ENCODE measurements at places on chromosomes 6 and 20.

- no peak for DNase-seq
These were observed 114.1 kb downstream of the ERMARD start for GRCh38 chr6:169865346-169866139.

DNA sequence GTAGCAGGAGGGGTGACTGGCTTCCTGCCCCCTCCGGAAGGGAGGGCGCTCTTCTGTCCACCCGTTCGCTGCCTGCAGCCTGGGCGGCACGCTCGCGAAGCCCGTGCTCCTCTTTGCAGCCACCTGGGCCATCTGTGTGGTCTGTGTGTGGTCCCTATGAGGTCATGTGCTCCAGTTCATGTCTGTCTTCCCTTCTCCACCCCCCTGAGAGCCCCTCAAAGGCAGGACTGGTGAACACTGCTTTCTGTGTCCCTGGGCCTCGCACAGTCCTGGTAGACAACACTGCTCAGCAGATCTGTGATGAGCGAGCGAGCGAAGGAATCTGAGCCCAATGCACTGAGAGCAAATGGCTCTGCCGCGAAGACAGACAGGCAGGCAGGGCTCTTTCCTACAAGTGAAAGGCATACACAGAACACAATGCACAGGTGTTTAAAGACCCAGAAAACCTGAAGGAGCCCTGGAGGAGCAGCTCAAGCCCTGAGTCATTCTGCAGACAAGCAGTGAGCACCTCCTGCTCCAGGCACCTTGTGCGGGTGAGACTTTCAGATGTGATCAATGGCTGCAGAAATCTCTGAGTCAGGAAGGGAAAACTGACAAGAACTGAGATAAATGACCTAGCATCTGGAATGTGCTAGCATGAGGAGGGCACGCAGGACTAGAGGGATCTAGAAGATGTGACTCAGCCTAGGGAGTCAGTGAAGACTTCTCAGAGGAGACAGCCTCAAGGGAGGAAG lies 27.1 kb downstream of the PPP1R3G start:
- no peak for DNase-seq

- DNase-seq = no peak
These were observed 28.7 kb downstream of the PERP start for GRCh38 chr6:138078491-138078890.

DNA sequence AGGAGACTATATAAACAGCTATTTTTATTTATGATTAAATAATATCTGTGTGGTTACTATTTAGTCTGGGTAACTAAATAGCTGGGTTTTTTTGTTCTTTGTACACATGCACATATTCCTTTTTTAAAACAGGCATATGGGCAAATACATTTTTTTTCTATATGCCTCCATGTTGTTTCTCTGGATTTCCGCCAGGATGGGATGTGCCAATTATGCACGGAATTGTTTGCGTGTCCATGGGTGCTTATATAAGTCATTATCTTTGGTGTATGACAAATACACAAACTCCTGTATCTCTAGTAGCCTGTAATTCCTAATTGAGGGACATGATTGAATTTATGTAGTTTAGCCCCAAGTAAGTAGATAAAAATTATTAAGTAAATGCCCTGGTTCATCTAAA lies 226.9 kb downstream of the BCKDHB start:
- peak; percentile 16 for DNase-seq

DNA sequence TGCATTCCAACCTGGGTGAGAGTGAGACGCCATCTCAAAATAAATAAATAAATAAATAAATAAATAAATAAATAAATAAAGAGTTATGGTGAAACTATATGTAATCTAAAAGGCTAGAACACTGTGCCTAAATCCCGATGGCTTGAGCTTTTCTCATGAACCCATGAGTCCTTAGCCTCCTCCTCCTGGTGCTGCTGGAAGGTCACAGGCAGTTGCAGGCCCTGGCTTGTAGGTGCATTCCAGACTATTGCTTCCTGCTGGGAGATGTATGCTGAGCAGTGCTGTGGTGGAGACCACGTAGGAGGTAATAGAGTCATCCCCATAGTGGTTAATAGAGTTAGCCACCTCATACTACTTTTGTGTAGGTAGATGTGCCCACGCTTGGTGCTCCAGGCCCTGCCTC lies 12.5 kb downstream of the PTK7 start:
- no peak for DNase-seq

DNA sequence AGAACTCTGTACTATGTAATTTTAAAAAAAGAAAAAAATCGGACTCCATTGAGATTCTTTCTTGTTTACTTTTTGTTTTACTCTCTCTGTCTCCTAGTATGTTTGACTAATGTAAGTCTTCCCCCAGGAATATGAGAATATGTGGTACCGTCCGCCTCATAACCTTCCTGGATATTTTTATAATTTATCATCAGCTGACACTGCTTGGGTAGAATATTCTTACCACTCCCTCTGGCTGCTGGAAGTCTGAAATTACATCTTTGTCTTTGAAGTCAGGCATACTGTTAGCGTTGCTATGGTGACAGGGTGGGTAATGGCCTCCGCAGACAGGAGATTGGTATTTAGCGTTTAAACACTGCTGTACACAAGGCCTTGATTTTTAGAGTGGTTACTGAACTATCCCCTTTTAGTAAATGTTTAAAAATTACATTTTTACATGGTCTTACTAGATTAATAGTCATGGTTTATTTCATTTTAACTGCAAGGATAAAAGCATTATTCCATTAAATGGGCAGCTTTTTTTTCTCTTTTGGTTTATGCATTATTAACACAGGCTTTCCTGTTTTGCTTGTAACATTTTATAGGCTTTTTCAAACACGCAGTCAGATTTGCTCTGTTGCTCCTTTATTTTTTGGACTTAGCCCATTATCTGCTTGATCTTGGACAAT lies 176.4 kb downstream of the ARID1B start:
- DNase-seq = peak; percentile 47

GRCh38 chr20:38897267-38897666 lies 28.9 kb upstream of the FAM83D start:
- DNase-seq = no peak

DNA sequence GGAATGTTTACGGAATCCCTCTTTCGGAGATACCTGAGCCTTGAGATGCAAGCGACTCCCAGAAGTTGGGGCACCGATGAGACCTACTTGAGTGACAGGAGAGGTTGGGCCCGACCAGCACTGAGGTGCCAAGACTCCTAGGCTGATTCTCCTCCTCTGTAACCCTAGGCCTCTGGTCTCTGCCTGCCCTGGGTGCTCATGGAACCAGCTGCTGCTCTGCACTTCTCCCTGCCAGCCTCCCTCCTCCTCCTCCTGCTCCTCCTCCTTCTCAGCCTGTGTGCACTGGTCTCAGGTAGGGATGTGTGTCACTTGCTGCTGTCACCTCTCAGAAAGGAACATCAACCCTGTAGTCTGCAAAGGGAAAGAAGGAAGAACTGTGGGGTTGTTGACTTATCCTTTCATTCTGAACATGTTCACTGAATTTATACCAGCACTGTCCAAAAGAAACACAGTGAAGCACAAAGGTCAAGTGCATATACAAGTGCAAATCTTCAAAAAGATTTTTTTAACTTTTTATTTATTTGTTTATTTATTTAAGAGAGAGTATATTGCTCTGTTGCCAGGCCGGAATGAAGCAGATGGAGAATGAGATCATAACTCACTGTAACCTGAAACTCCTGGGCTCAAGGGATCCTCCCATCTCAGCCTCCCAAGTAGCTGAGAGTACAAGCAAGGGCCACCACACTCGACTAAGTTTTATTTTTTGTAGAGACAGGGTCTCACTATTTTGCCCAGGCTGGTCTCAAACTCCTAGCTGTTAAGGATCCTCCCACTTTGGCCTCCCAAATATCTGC lies 913 bp downstream of the BTN2A2 start:
- peak; percentile 28 for DNase-seq

DNA sequence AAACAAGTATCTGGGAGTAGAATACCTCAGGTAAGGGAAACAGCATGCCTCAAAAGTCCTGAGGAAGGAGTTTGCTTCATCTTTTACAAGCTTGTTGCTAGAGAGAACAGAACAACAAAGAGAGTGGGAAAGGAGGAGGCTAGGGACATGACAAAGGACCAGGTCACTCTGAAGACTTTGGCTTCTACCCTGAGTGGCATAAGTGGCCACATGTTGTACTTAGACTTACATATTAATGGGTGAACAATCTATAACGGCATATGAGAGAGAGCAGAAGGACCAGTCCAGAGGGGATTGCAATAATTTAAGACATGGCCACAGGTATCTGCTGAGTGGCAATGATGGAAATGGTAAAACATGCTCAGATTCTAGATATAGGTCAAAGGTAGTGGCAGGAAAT lies 668.3 kb upstream of the ADGRB3 start:
- DNase-seq = no peak

DNA sequence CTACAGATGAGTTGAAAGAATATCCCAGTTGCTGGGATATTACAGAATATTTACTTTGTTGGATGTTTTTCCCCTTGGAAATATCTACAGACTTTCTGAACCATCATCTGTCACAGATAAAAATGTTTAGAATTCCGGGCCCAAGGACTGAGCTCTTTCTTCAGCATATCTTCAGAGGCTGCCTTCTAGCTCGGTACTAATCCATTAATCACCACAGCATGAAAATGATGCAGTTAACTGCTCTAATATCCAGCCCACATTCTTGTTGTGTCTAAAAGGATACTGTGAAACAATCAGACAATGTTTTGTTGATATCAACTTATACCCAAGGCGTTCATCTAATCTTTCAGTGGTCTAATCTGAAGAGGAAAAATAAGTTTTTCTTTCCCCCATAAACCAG lies 247.4 kb downstream of the TBC1D32 start:
- DNase-seq = no peak

DNA sequence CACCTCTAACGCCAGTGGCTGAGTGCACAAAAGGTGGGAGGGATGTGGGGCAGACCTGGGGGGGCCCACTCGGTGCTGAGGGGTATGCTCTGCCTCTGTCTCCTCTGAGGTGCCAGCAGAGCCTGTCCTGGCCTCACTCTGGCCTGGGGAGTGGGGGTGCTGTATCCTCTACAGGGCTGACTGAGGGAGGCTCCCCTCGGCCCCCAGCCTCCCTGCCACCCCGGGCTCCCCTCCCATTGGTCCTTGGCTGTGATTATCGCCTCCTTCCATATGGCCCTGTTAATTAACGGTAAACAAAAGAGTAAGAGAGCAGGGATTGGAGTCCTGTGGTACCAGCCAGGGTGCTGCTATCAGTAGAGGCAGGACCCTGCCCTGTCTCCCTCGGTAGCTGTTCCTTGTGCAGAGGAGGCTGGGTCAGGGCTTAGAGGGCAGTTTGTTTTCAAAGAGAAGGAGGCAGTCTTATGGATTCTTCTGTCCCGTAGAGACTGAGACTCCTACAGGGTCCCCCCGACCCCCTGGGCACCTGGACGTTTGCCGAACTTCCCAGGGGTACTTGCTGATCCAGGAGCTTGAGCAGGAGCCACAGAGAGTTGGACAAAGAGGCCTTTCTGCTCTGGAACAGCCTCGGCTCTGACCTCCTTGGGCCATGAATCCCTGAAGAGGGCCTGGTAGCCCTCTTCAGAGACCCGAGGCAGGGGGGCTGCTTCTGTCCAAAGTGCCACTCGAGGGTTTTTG lies 1.8 kb downstream of the MYT1 start:
- DNase-seq = no peak

GRCh38 chr6:55713436-55713835 lies 134.4 kb upstream of the HMGCLL1 start:
- DNase-seq = no peak

GRCh38 chr20:1891263-1892118 lies 3.7 kb upstream of the SIRPA start:
- no peak for DNase-seq

- no peak for DNase-seq
These were observed 62.4 kb downstream of the ARID1B start for GRCh38 chr6:156839591-156840001.

- DNase-seq = no peak
These were observed 12.0 kb downstream of the KCNK5 start for GRCh38 chr6:39217177-39217864.

GRCh38 chr20:33443512-33444239 lies at the start of gene SNTA1:
Gene SNTA1 (minus strand): TSS chr20:33443763. CDS start chr20:33443620, 143 bp downstream.
- DNase-seq = peak; percentile 62

DNA sequence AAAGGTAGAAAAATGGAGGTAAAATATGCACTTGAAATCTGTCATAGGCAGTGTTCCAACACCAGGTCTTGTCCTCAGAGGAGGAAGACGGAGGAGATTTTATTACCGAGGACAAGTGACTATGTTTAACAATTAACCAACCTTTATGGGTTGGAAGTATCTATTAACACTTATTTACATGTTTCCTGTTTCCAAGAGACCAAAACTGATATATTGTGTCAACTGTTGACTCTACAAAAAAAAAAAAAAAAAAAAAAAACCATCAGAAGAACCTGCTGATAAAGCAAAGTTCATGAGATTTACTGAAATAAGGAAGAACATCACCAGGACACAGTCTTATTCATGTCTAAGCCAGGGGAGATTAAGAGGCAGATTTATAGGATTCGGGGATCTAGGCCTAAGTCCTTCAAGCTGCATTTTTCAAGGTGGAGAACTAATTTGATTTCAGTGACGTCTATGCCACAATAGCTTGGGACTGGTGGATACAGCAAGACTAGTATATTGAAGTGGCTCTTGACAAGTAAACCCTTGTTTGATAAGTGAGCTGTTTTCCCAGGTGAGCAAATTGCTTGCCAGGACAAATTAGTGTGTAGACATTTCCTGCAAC lies 126.6 kb upstream of the NAA20 start:
- DNase-seq = peak; percentile 71

GRCh38 chr6:170006900-170007467 lies 255.6 kb downstream of the ERMARD start:
- peak; percentile 64 for DNase-seq

DNA sequence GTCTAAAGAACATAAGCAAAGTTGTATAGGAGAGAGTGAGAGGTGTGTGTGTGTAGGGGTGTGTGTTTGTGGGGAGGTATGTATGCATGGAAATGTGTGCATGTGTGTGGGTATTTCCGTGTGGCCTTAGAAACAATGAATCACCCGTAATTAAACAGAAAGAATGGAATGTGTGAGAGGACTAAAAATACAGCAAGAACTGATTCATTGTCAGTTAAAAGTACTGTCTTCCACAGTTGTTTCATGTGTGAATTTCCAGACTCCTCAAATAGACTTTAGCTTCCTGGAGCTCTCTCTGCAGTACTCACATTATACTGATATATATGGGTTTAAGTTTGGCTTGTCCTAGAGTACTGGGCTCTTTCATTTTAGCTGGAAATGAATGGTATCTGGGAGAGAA lies 145.7 kb downstream of the RIMS1 start:
- DNase-seq = no peak

DNA sequence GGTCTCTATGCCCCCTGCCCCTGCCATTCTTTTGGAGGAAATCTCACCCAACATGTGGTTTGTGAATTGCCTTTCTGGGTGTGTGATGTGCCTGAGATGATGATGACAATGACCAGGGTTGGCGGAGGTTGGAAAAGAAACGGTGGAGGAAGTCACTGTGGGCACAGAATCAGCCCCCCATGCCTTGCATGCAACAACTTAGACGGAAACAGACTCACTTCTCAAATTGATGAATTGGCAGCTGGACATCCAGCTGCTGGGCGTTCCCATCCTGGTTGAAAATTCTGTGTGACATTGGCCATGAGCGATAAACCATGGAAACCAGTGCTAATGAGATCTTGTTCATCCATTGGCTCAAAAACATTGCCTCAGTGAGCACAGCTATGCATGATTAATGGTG lies 95.8 kb upstream of the LY86 start:
- DNase-seq = no peak

- DNase-seq = no peak
These were observed 198.5 kb upstream of the TAB2 start for GRCh38 chr6:149118737-149119653.

GRCh38 chr6:166251211-166251610 lies 57.0 kb downstream of the PRR18 start:
- no peak for DNase-seq

- no peak for DNase-seq
These were observed 10.9 kb upstream of the NCOA3 start for GRCh38 chr20:47490795-47491194.

Data from DMS153 (cell line).